Muscle of arm (tissue), 14 donors: ENCODE measurements at places on chromosomes 2 and 18.

- no peak for DNase-seq
Observed at GRCh38 chr2:239765911-239766310, 259.2 kb downstream of the NDUFA10 start.

GRCh38 chr2:84959095-84959565 is 11.8 kb upstream of the KCMF1 start:
- no peak for DNase-seq

- DNase-seq, result no peak
Observed at GRCh38 chr18:26215247-26215970, 10.8 kb upstream of the TAF4B start.

GRCh38 chr2:215038421-215038820 is 100.0 kb downstream of the ABCA12 start:
- DNase-seq, result no peak

- no peak for DNase-seq
Observed at GRCh38 chr2:105747991-105748390, 3.3 kb downstream of the NCK2 start.

GRCh38 chr2:237868631-237869342 is 9.4 kb downstream of the RAMP1 start:
- DNase-seq, result peak; percentile 25

- no peak for DNase-seq
Observed at GRCh38 chr2:70873541-70873940, 37.9 kb upstream of the CD207 start.

DNA sequence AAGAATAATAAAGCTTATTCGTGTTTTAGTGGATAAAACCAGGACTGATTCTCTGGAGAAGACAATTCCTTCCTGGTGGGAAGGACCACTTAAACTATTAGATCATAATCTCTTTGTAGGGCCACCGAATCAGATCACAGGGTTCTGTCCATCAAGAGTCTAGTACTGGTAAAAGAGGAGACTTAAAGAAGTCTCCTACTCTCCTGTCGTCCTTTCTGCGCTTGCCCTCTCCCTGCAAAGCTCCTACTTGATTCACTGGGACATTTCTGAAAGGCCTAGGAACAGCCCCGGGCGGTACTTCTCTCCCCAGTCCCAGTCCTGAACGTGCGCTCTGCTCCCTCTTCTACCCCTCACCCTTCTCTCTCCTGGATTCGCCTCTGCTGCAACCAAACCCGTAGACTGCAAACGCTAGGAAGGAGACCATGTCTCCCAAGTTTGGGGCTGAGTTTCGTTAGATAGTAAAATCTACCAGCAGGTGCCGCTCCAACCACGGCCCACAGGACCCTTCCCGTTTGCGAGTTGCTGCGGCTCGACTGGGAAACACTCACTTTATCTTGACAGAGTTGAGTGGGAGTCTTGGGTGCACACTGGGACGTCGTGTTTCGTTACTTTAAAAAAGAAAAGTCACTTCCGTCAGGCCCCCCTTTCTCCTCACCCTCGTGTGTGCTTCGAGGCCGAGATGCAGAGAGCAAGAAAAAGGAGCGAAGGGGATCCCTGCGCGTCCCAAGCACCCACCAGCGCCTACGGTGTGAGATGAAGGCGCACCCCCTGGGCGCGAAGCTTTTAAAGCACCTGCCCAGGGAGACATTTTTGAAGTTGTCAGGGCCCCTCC is 923 bp downstream of the FIGLA start:
- DNase-seq, result peak; percentile 73

DNA sequence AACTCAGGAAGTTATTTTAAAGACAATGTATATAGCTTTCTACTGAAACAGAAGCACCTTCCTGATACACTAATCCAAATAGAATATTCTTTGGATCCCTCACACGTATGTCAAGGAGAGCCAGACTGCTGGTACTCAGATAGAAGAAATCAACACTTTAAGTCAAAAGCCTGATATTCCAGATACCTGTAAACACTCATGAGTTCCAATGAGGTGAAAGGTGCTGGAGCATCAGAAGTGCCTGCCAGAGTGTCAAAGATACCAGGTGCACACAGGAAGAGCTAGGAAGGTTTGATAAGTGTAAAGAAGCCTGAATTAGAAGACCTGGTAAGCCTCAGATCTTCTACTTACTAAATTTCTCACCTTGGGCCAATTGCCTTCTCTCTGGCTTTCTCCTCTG is 226.3 kb upstream of the SP5 start:
- DNase-seq, result no peak
